CD14-positive monocyte (primary cell): ENCODE measurements at places on chromosomes 6 and 20.

DNA sequence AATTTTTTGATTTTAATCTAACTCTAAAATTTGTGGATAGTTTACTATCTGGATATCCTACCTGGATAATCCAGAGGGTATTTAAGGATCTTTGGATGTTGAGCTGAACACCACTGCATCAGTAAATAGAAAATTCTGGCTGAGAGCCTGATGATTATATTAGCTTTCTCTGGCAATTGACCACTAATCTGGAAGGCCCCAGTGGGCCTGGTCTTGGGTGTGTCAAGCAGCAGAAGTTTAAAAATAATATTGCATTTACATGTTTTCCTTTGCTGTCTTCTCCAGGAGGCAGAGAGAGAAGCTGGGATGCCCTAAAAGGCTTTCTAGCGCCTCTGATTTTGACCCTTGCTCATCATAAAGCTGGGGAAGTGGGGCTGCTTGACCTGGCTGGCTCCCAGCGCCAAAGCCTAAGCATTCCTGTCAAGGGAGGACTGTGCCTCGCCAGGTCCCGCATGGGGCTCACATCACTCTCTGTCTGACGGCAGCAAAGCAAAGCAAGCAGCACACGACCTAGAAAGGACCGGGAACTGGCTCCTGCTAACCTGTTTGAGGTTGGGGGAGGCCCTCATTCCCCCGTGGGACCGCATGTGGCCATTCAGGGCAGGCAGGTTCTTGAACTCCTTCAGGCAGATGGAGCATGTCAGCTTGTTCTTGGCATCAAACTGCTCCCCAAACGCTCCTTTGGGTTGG, 46.6 kb upstream of the MRPS10 start:
- no peak for DNase-seq

- no peak for DNase-seq
These were observed 32.4 kb upstream of the RAB22A start for GRCh38 chr20:58277107-58277506.

DNA sequence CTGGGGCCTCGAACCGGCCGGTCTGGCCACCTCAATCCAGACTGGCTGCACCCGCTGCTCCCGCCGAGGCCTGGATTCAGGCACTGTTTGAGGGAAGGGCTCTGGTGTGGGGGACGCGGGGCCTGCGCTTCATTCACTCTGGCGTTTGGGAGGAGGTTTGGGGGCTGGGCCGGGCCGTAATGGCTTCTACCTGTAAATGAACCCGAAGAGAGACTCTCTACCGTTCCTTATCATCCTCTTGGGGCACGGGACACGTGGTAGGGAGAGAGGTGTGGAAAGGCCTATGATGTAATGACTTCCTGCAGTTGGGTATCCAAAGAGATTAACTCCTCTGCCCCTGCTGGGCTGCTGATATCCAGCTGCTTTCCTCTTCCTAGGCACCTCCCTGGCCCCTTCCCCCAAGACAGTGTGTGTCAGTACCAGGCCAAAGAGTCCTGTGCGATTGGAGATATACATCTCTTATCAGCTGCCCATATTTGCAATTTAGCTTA, 1.8 kb downstream of the FOXO3 start:
- DNase-seq: peak; percentile 72

- DNase-seq: no peak
These were observed 299.3 kb downstream of the KIF16B start for GRCh38 chr20:16273812-16274555.

GRCh38 chr20:24909861-24910260, 39.2 kb upstream of the CST7 start:
- no peak for DNase-seq

GRCh38 chr6:46118836-46119235, 11.0 kb upstream of the ENPP4 start:
- DNase-seq: no peak

- no peak for DNase-seq
These were observed at the start of gene HLA-DOA for GRCh38 chr6:33008944-33009861. Gene HLA-DOA, minus strand, starts transcription at chr6:33009591.

GRCh38 chr6:168636147-168637004, 195.4 kb downstream of the SMOC2 start:
- DNase-seq: no peak

- peak; percentile 30 for DNase-seq
These were observed 25.4 kb downstream of the SLC17A9 start for GRCh38 chr20:62977613-62978560.

DNA sequence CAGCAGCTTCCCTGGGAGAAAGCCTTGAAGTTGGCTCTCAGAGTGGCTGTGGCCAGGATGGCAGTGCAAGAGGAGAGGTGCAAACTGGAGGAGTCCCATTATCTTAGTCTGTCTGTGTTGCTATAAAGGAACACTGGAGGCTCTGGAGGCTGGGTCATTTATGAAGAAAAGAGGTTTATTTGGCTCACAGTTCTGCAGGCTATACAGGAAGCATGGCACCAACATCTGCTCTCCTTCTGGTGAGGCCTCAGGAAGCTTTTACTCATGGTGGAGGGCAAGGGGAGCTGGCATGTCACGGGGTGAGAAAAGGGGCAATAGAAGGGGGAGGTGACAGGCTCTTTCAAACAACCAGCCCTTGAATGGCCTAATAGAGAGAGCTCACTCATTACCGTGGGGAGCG, 47.1 kb downstream of the PSMG4 start:
- DNase-seq: no peak

DNA sequence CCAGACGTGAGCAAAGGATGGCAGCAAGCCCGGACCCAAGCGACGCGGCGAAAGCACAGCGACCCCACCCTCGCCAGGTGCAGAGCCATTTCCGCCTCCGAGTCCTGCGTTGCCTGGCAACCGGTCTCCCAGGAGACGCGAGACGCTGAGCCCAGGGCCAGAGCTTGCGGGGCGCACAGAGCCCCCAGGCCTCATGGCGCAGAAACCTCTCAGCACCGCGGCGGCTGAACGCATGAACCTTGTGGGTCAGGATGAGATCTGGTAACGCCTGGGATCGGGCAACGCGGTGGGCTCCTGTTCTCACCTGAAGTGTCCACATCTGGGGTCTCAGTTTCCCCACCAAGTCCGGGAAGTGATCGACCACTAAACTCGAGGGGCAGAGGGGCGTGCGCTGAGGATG, 77.7 kb downstream of the ANKRD60 start:
- DNase-seq: no peak

- no peak for DNase-seq
These were observed 64.9 kb upstream of the AFDN start for GRCh38 chr6:167761794-167762258.

DNA sequence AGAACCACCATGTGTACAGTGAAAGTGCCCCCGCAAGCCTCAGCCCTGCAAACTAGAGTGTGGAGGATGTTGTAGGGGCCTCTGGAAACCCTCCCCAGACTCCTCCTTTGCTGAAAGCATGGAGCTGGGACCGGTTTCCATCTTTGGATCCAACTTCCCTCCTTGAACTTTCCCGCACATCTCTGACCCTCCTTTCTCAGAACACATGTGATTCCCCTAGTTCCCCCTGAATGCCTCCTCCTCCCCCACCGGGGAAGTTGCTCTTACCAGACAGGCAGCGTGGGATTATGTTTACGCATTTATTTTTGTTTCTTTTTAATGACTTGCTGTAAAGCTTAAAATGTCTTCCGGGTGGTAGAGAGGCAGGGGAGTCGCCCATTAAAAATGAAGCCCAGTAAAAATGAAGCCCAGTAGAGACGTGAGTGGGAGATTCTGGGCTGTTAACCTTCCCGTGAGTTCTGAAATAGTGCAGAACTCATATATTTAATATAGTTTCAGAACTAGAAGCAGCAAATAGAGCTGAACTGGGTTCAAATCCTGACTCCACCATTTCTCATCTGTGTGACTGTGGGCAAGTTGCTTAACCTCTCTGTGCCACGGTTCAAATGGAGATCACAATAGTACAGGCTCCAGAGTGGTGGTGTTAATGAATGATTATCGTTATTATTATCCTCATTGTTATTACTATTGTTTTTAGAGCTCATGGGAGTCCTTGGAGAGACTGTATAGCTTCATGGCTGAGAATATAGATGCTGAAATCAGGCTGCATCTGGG, 8.0 kb upstream of the PTPN1 start:
- peak; percentile 36 for DNase-seq

GRCh38 chr20:40502576-40502975, 186.5 kb downstream of the MAFB start:
- DNase-seq: no peak

GRCh38 chr6:2764610-2765165, 505 bp upstream of the WRNIP1 start:
- peak; percentile 67 for DNase-seq
